BE2C (cell line): ENCODE measurements at places on chromosomes 5 and 9.
A peak's percentile ranks its signal among the peaks of the same experiment; 100 is the strongest.

DNA sequence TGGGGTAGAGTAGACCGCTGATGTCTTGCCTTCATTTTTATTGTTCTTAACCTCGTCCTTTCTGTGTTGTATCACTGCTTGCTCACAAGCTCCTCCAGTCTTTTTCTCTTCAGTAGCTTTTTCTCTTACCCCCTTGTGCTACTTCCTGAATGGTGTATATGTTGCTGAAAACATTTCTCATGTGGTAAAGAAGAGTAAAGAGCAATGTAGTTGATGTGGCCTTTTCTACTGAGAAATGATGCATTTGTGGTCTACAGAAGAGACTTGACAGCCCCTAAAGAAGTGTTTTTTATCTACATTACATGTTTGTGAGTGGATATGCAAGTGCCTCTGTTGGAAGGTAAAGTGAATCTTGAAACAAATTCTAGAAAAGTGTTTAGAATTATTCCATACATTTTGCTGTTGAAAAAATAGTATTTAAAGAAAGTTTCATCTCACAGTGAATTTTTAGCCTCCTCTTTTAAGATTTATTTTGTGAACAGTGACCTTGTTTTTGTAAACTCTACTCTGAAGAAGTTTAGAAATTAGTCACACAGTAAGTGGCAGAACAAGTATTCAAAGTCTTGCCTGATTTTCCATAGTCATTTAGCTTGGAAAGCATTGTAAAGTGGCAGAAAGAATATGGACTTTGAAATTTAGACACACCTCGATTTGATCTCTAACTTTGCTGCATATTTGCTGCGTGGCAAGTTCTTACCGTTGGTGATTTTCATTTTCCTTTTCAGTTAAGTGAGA, 17.4 kb downstream of the CDC42SE2 start:
- DNase-seq = no peak

DNA sequence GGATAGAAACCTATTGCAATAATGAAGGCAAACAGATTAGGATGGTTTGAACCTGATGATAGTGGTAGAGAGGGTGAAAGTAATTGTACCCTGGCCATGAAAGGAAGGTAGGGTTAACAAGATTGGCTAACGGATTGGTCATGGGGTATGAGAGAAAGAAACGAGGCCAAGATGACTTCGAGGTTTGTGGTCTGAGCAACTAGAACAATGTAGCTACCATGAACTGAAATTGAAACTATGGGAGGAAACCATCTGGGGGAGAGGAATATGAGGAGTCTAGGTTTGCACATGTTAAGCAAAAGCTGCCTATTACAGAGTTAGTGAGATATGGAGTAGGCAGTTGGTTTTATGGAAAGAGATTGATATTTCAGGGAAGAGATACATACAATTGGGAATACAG, 406.0 kb downstream of the PRELID2 start:
- DNase-seq = no peak

- DNase-seq = no peak
Observed at GRCh38 chr5:27388755-27389154, 350.4 kb upstream of the CDH9 start.

- DNase-seq = no peak
Observed at GRCh38 chr5:181058321-181058720, 18.3 kb downstream of the BTNL9 start.

DNA sequence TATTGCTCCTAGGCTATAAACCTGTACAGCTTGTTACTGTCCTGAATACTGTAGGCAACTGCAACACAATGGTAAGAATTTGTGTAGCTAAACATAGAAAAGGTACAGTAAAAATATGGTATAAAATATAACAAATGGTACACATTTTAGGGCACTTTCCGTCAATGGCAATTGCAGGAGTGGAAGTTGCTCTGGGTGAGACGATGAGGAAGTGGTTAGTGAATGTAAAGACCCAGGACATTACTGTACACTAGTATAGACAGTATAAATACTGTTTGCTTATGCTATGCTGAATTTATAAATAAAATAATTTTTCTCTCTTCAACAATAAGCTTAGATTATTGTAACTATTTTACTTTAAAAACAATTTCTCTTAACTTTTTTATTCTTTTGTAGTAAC, 15.6 kb upstream of the ADRB2 start:
- no peak for DNase-seq

GRCh38 chr9:87112656-87113055, 165.3 kb upstream of the GAS1 start:
- DNase-seq = no peak

- no peak for DNase-seq
Observed at GRCh38 chr5:145787001-145787400, 48.1 kb downstream of the PRELID2 start.

DNA sequence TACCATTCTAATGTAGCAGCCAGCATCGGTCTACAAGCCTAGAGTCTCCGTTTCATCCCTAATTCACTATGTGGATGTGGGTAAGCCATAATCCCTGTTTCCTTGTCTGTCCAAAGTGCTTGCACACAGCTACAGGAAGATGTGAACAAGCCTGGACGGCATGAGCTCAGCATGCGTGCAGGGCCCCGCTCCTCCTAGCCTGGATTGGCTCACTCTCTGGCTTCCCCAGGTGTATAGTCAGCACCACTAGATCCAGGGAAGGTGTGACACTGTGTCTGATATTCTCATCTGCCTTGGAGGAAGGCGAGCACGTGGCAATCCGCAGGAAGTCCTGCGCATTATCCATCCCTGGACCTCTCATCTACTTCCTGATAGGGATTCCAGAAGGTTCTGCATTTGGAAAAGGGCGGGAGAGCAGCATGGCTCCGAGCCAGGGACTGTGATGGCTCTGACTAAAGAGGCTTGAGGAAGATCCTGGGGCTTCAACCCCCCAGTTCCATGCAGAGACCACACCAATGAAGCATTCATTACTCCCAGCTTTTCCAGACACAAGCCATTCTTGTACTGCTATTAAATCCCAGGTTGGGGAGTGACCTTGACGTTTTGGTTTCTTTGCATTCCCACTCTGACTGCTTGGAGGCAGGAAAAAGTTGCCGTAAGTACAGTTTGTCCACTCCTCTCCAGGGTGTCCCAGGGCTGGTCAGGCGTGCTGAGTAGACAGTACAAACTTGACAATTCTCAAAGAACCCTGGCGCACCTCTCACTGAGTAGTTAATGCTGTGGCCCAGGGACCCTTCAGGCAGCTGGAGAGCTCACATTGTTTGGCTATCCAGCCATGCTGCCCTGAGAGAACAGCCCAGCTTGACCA, 65.6 kb downstream of the PSD2 start:
- no peak for DNase-seq

- DNase-seq = no peak
Observed at GRCh38 chr9:136054146-136054545, 40.9 kb downstream of the NACC2 start.

GRCh38 chr5:52897238-52897614, 91.9 kb upstream of the ITGA2 start:
- DNase-seq = no peak

- no peak for DNase-seq
Observed at GRCh38 chr5:132211787-132212186, 15.9 kb downstream of the P4HA2 start.

DNA sequence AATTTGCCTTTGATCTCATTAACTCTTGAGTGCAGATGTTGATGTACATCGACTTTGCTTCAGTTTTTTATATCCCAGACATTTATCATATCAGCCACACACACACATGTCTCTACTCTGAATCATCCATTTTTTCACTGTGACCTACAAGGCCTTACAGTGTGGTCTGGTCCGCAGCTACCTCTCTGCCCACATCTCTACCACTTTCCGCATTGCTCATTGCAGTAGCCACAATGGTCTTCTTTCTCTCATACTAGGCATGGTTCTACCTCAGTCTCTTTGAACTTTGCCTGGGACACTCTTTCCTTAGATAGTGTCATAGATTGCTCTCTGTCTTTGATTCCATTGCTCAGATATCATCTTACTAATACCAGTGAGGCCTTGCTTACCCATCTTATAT, 87.9 kb upstream of the FSD1L start:
- DNase-seq = no peak

DNA sequence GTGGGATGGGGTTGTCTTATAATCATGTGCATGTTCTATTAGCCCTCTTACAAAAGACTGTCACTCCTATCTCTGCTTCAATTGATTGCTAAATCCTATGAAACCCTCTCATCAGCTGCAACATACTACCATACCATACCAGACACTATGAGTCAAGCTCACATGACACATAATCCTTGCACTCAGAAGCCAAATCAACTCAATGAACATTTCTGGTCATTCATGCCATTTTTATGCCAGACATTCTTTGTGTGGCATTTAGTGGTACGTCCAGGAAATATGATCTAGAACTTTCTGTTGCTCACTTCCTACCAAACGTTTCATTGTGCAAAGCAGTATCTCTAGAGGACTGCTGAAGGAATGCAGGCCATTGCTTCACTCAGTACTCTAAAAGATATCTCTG, 159.2 kb upstream of the GNA14 start:
- no peak for DNase-seq

GRCh38 chr5:42839196-42839595, 27.5 kb upstream of the SELENOP start:
- no peak for DNase-seq

DNA sequence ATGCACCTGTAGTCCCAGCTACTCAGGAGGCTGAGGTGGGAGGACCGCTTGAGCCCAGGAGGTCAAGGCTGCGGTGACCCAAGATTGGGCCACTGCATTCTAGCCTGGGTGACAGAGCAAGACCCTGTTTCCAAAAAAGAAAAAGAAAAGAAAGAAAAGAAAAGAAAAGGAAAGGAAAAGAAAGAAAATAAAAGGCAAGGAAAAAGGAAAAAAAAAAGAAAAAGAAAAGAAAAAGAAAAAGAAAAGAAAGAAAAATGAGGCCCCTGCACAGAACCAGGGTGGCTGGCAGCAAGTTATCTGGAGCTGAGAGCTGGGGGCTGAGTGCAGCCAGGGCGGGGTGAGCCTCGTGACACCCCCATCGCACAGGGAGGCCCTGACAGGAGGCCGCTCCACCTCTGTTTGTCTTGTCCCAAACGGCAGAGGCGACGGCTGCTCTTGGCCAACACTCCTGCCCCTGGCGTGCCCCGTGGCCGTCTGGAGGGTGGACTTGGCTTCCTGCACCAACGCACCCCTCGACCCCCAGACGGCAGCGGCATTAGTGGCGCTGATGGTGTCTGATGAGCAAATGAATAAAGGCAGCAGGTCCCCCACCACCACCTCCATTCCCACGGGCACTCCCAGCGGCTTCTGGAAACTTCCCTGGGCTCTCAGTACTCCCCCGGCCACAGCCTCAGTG, 16.7 kb downstream of the EXD3 start:
- no peak for DNase-seq

GRCh38 chr9:122107291-122107805, 14.2 kb upstream of the TTLL11 start:
- no peak for DNase-seq

DNA sequence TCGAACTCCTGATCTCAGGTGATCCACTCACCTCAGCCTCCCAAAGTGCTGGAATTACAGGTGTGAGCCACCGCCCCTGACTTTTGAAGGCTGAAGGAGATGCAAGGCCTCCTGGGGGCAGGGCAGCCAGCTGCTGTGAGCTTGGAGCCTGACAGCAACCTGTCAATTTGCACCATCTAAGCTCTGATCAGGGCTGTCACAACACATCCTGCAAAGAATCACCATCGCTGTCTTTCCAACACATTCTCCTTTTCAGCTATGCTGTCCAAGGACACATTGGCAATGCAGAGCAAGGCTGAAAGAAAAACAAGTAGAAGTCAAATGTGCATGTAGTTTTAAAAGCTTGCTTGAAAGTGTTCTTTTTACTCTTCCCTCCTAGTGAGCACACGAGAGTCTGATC, 54.6 kb downstream of the GNA14 start:
- no peak for DNase-seq

GRCh38 chr5:90488791-90489190, 14.1 kb downstream of the POLR3G start:
- DNase-seq = no peak

GRCh38 chr9:93143830-93144530, 9.9 kb upstream of the NINJ1 start:
- DNase-seq = peak; percentile 46

GRCh38 chr9:129209109-129209508, 31.0 kb upstream of the IER5L start:
- DNase-seq = no peak

GRCh38 chr9:135882011-135882410, 25.3 kb downstream of the CAMSAP1 start:
- DNase-seq = no peak

DNA sequence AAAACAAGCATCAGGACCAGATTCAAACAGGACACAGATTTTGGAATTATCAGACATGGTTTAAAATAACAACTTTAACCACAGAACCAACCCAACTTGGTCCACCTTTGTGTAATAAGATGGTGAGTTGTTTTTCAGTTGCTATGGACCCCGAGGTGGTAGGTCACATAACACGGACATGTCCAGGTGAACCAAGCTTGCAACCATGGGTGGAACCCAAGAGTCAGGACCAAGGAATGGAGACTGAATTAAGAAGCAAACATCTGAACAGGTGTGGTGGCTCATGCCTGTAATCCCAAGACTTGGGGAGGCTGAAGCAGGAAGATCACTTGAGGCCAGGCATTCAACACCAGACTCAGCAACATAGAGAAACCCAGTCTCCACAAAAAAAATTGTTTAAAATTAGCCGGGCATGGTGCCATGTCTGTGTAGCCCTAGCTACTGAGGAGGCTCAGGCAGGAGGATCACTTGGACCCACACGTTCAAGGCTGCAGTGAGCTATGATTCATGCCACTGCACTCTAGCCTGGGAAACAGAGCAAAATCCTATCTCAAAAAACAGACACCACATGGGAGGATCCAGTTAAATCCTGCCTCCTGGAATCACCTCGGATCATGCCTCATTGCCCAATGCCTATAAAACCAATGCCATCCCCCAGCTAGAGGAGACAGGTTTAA, 10.6 kb downstream of the PTBP3 start:
- no peak for DNase-seq

DNA sequence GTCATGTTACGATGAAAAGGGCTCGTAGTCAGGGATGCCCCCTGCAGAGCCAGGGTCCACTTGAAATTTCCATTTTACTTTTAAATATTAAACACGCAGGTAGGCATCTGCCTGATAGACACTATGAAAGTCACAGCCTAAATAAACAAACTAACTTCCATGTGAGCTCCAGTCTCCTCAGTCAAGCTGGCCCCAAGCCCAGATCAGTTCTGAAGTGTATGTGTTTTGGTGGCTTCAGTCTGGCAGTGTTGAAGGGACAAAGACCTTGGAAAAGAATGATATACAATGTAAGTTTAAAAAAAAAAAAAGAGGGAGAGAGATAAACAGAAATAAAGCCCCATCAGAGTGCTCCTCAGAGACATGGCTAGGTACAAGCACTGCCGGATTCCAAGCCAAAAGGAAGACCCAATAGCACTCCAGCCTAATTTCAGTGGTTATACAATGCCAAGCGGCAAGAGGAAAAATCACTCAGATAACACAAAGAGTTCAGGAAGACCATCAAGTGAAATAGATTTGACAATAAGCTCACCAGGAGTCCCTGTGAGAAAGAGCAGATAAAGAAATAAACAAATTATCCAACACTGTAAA, 181.0 kb downstream of the BNC2 start:
- no peak for DNase-seq
